ENCODE measurements at places on chromosomes 6 and 20.

DNA sequence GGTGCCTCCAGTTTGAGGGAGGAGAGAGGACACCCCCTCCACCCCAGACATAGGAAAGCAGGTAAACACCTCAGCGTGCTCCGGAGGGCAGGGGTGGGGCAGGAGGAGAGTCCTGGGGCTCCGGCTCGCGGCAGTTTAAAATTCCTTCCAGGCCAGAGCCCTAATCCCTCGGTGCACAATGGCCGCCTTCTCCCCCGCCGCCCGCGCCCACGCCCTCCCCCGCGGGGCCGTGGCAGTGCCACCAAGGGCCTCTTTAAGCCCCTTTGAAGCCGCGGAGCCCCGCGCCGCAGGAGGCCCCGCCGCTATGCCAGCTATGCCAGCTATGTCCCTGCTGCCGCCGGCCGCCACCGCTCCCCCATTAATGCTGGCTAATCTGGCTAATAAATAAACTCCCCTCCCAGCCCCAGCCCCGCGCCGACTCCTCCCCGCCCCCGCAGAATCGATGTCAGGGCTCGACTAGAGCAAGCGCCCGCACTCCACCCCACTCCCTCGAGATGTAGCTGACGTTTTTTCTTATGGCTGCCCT lies 125.1 kb downstream of the MRPL14 start:
- DNase-seq, result no peak

DNA sequence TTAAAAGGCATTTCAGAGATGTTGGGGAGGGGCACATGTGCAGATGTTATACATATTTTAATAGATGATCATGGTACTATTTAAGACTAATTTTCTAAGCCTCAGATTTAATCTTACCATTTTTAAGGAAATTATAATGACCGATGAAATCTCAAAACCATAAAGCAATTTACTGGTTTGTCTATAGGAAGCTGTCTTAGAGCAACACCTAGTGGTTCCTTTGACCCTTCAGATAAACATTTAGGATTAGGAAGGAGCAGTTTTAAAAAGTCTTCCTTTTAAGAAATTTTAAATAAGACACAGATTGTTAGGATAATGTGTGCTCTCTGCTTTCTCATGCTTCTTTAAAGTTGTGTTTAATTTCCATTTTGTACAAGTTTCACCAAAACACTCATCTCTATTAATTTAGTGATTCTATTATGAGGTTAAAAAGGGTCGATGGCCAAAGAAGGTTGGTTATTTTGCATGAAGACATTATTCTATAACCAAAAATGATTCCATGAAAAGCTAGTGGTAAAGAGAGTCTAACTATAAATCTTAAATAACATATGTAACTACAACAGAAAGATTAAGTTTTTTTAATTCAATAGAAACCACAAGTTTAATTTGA lies 376.4 kb downstream of the HACE1 start:
- peak; percentile 9 for DNase-seq

GRCh38 chr20:10651227-10651990 lies 22.4 kb downstream of the JAG1 start:
- DNase-seq, result peak; percentile 53

DNA sequence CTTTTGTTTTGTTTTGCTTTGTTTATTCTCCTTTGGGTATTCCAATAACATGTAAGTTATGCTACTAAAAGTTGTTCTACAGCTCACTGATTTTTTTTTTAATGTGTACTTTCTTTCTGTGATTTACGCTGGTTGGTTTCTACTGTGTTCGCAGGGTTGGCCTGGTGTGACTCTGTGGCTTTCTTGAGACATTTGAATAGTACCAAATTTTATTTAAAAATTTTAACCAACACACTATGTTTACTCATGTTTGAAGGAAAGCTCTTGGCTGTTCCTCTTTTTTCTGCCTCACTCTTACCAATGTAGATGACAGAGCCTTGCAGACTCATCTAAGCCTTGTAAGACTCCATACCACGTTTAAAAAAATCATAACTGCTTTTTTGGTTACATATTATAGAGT lies 1784.9 kb upstream of the DEFB115 start:
- no peak for DNase-seq

- DNase-seq, result no peak
Observed at GRCh38 chr6:74060354-74060753, 364.4 kb downstream of the CD109 start.

DNA sequence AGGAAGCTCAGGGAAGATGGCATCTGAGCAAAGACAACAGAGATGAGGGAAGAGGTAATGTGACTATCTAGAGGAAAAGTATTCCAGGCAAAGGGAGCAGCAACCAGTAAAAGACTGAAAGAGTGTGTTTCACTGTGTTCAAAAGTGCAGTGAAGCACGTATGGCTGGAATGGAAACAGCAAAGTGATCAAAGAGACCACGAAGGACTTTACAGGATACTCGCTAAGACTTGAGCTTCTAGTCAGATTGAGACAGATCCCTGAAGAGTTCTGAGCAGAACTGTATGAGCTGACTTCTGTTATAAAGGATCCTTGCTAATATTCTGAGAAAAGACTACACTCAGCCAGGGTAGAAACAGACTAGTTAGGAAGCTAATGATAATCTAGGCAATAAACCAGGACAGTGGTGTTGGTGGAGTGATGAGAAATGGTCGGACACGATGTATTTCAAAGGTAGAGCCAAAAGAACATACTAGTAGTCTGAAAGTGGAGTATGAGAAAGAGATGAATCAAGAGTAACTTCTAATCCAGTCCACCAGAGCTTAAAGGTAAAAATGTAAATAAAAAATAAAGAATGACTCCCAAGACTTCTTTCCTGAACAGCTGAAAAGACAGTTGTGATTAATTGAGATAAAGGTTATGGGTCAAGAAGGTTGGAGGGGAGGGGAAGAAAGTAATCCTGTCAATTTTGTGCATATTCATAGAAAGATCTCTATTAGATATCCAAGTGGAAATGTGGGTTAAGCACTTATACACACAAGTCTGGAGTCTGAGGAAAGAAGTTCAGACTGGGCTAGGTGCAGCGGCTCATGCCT lies 14.2 kb downstream of the SEC63 start:
- DNase-seq, result no peak

DNA sequence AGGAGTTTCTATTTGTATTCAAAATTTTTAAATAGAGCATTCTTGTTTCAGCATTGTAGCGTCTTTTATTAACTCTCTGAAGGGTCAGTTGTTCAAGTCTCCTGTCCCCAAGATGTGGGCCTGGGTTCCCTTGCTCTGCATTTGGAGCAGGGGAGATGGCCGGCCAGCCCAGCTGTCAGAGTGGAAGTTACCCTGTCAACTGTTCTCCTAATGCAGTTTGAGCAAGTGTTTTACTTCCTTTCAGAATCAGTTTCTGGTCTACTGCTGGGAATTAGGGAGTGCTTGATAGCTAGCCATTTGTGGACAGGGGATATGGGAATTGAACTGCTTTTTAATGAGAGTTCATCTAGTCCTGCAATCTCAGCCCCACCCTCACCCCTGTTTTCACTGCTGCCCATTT lies 116.6 kb downstream of the QKI start:
- DNase-seq, result no peak

GRCh38 chr6:3625149-3625979 lies 126.1 kb downstream of the PXDC1 start:
- no peak for DNase-seq

DNA sequence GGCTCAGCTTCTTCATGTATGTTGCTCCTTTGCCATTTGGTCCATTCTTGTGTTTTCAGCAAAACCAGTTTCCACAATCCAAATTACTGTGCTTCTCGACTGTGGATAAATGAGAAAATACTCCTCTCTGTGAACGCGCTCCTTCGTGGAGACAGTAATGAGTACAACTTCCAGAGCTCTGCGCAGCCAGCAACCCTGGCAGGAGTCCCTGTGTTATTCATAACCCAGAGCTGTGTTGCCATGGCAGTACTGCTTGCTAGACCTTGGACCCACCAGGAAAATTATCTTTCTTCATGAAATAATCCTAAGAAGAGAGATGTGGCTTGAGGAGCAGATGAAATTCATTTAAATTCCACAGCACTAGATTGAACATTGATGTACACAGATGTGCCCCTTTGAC lies 73.7 kb downstream of the SLC22A3 start:
- peak; percentile 25 for DNase-seq

DNA sequence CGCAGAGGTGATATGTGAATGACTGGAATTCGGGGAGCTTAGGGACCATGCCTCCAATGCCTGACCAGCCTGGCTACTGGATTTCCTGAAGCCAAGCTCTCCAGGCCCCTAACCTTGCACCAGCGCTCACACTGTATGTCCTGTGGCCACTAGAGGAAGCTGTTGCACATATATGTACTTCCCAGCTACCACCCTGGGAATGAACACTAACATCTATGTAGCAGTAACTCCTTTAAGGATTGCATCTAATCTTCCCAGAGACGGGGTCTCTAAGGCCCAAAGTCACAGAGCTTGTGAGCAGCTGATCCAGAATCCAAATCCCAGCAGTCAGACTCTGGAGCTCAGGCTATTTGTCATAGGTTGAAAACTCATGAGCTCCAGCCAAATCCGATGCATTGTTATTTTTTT lies 20.4 kb upstream of the BPIFB1 start:
- peak; percentile 63 for DNase-seq

- DNase-seq, result no peak
Observed at GRCh38 chr6:100153636-100154275, 159.7 kb upstream of the MCHR2 start.

DNA sequence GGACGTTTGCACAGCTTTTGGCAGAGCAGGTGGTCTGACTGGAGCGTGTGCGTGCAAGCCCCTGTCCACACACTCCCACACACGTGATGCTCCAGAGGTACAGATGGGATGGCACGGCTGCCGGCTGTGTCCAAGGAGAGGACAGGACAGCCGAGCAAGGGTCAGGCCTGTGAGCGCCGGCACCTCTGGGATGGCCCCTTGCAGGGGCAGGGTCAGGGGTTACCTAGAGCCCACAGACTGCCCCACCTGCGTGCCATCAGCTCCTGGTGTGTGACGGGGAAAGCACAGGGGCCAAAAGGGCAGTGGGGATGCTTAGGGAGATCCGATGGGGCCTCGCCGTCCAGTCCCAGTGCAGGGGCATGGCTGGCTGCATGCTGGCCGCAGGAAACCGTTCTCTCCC lies 189.7 kb downstream of the TAF4 start:
- DNase-seq, result no peak

DNA sequence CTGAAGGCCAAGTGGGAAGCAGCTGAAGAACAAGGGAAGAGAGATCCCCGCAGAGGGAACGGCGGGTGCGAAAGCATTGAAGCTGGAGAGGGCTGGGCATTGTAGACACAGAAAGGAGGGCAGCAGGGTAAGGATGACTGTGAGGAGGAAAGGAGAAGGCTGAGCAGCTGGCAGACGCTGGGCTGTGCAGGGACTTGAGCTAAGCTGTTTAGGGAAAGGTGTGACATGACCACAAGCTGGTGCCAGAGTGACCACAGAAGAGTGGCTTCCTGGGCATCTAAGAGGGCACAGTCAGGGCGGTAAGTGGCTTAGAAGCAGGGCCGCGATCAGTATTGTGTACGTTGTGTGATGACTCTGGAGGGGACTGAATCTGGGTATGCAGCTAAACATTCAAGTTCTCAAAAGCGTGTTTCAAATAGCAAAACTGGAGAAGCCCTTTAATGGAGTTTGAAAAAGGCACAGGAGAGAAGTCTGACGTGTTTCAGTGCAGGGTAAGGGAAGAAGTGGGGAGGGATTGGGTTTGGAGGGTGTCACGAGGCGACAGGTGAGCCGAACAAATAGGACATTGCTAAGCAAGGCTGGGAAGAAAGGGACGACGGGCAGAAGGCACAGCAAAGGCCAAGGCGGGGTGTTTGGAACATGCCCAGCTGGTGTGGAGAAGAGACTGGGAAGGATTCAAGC lies 46.1 kb upstream of the ARFGEF2 start:
- DNase-seq, result no peak

DNA sequence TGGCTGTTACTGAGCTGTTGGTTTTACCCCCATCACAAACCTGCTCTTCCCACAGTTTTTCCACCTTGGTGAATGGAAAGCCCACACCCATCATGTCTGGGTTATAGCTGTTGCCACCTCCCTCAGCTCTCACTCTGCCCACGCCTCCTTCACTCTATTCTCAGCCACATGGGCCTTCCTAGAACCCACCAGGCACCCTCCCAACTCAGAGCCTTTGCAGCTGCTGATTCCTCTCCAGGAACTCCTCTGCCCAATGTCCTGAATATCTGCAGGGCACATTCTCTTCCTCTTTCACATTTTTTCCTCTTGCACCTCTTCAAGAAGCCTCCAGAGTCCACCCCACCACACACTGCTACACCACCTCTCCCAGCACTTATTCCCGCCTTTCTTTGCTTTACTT lies 177.4 kb downstream of the TBXT start:
- no peak for DNase-seq

- DNase-seq, result no peak
Observed at GRCh38 chr20:59153832-59154231, 9.8 kb upstream of the ZNF831 start.

DNA sequence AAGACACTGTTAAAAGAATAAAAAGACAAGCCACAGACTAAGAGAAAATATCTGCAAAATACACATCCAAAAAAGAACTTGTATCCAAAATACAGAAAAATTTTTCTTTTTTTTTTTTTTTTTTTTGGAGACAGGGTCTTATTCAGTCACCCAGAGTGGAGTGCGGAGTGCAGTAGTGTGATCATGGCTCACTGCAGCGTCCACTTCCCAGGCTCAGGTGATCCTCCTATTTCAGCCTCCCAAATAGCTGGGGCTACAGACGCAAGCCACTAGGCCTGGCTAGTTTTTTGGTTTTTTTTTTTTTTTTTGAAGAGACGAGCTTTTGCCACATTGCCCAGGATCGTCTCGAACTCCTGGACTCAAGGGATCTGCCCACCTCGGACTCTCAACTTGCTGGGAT lies 3.1 kb downstream of the ZUP1 start:
- DNase-seq, result no peak

GRCh38 chr20:34896086-34896621 lies 19.7 kb downstream of the ACSS2 start:
- DNase-seq, result no peak

DNA sequence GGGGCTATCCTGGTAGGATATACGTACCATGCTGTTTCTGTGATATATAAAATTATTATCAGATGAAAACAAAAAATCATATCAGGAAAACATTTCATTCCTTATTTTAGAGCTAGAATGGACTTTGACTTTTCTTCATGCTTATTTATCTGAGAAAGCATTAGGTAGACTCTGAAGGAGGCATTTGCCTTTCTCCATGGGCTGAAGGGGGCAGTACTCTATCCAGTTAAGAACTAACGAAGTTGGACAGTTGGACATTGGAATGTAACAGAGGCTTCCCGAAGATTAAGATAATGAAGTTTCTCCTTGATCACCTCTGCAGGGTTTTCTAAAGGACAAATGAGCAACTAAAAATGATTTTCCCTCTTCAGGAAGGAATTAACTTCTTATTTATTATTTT lies 233.9 kb downstream of the SAMD5 start:
- no peak for DNase-seq

All from foreskin fibroblast (primary cell).